Fibroblast of skin of left biceps (primary cell): ENCODE measurements at places on chromosomes 1 and 21.

DNA sequence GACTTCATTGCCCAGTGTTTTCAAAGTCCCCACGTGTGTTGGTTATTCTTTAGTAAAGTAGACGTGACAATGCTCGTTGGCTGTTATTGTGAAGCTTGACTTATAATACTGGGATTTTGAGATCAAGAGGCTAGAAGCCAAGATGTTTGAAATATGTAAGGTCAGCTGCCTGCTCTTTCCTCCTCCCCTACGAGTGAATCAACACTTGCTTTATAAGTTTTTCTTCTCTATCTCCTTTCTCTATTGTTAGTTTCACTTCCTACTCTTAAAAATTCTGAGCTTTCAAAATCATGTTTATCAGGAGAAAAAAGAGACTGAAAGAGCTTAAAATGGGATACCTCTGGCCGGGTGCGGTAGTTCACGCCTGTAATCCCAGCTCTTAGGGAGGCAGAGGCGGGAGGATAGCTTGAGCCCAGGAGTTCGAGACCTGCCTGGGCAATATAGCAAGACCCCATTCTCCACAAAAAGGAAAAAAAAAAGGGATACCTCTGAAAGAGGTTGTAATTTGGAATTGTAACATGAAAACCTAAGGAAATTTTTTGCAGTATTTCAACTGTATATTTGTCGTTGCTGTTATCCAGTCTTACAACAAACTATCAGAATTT is 72.0 kb downstream of the EPB41 start:
- DNase-seq: no peak

DNA sequence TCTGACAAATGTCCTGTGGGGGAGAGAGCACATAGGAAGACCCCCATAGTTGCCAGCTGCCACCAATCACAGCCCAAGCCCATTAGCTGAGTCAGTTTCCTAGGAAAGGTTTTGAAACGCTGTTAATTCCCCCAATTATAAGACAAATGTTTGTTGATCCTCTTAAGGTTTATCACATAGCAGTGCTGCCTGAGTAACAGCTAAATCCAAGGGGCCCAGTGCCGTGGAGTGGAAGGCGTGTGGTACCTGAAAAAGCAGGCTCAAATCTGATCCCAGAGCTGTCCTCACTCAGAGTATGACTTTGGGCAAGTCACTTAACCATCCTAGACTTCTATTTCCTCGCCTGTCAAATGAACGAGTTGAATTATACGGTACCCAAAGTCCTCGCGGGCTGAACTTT is 69.5 kb downstream of the GRIK3 start:
- no peak for DNase-seq

- DNase-seq: no peak
Measured at GRCh38 chr1:185636848-185637247, 97.3 kb upstream of the HMCN1 start.

DNA sequence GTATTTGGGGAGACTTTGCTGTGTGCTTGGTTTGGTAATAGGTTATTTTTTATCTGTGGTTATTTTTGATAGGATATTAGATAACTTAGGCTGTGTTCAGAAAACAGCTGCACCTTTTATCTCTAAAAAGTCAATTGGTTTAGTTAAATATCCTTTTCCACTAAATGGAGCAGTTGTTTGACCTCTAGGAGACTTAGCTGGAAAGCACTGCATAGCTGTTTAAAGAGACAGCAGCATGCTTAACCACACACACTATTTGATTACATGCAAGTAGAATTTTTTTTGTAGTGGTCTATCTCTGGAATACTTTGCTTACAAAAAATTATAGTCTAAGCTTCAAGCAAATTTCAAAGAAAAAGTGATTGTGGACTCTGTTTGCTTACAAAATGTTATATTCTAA is 6.5 kb upstream of the PALMD start:
- no peak for DNase-seq

DNA sequence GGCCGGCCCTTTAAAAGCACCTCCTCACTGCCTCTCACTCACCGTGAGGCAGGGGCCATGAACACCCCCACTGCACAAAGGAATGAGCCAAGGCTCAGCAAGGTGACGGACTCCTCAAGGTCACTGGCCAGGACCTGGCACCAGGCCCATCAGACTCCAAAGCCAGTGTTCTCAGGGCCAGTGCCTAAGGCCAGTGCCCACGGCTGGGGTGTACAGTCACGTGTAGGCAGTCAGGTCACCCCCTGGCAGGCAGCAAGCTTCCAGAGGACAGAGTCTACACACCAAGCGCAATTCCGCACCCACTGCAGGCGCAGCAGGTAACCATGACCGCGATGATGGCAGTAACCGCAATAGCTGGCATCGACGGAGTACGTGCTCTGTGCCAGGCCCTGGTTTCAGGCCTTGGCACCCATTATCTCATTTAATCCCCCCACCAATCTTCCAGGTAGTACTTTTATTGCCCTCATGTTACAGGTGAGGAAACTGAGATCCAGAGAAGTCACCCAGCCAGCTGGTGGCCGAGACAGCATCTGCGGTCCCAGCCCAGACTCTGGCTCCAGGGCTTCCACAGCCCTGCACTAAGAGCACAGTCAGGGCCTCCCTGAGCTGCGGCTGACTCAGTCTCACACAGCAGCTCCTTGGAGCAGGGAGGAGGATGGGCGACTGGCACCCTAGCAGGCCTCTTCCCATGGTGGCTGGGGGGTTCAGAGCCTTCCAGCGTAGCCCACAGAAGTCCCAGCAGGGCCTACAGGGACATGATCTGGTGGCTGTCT is 27.0 kb downstream of the RAP1GAP start:
- no peak for DNase-seq

GRCh38 chr1:66732407-66733166 is 19.7 kb upstream of the DYNLT5 start:
- DNase-seq: no peak

DNA sequence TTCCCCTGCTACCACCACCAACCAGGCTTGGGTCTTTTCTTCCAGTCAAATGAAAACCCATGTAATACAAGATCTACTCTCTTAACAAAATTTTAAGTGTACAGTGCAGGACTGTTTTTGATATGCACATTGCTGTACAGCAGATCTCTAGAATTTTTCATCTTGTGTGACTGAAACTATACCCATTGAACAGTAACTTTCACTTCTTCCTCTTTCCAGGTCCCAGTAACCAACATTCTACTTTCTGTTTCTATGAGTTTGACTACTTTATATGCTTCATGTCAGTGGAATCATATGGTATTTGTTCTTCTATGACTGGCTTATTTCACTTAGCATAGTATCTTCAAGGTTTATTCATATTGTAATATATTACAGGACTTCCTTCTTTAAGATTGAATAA is 45.3 kb upstream of the PLPPR4 start:
- no peak for DNase-seq

DNA sequence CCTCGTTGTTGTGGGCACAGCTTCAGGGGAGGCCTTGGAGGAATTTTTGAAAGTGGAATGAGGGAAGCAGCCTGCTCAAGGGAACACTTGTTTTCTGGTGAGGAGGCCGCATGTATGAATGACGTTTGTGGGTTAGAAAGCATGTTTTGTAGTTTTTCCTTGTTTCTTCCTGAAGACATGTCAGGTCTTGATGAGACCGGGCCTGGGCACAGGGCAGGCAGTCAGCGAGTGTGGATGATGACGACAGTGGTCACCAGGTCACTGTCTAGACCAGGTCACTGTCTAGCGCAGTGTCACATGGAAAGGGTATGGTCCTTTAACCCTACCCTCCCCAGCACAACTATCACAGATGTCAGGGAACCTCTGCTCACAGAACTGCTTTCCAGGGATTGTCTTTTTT is 7.3 kb downstream of the PSEN2 start:
- DNase-seq: no peak

DNA sequence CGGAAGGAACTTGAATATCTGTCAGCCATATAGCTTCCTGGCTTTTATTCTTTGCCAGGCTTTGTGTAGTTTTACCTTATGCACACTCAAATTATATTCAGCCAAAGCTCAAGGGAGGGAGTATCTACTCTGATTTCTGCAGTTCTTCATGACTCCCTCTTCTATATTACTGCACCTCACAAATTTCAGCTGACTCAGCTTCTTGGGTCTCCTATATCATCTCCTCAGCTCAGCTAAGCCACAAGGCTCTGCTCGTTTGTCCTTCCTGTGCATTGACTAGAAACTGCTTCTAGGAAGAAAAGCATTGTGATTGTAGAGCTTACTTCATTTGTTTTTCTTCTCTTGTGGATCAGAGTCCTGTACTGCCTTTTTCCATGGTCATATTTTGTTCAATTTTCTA is 37.4 kb downstream of the BTBD8 start:
- no peak for DNase-seq

GRCh38 chr1:67588178-67588855 is 96.7 kb upstream of the GADD45A start:
- DNase-seq: no peak

DNA sequence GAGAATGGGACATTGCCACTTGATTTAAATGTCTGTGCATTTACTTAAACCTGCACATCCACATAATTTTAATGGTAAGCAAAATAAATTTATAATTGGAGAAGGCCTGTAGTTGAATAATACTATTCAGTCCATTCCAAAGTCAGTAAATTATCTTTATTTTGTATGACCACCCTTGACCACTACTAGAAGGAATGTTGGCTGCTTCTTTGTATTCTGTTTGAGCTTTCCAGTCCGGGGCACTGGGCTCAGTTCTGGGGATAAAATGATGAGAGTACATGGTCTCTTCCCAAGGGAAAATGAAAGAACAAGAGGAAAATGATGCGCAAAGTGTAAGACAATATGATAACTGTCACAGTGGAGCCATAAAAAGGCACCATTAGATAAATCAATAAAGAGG is 98.9 kb downstream of the CRB1 start:
- DNase-seq: no peak

GRCh38 chr1:55484173-55484572 is 269.0 kb upstream of the USP24 start:
- no peak for DNase-seq

- no peak for DNase-seq
Measured at GRCh38 chr1:93690921-93691789, 9.5 kb upstream of the BCAR3 start.

DNA sequence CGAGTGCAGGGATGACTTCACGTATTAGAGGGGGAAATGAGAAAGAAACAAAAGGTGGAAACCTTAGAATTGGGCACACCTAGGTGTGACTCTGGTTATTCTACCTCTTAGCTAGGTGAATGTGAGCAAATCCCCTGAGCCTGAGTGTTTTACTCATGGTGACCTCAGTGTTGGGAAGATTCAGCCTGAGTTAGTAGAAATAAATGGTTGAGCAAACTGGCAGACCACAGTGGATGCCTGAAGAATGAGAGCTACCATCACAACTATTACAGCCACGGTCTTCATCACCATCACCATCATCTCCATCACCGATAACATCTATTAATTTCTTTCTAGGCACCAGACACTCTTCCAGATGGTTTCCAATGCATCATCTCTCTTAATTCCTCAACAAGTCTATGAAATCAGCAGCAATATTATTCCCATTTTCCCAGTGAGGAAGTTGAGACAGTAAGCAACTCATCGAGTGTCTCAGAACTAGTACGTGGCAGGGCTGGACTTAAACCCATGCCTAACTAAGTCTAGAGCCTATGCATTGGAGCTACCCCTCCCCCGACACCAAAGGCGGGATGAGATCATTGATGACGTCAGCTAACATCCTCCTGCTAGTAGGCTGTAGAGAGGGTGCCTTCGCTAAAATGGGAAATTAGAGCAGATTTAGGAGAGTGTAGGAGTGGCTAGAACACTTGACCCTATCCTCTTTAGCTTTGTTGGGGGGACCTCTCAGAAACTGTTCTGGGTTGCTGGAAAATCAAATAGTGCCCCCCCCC is 7.9 kb upstream of the KAZN start:
- no peak for DNase-seq

- DNase-seq: no peak
Measured at GRCh38 chr1:44700573-44700972, 26.1 kb downstream of the ARMH1 start.

DNA sequence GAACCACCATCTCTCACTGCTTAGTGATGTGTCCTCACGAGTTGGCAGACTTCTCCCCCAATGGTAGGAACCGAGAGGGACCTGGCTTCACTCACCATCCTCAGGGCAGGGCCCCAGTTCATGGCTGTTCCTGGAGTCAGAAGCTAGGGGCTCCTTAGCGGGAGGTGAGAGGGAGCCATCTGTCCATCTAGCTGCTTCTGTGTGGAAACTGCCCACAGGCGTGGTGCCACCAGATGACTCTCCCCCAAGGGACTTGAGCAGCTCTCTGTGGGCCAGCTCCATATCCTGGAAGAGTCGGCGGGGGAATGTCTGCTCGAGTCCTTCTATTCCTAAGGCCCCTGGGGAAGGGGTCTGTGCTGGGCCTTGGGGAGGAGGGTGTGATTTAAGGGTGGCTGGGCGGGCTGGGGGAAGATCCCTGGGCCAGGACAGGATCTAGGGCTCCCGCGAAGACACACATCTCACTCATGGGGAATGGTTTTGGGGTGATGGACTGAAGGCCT is 16.3 kb downstream of the LRRC71 start:
- DNase-seq: no peak

GRCh38 chr1:85894651-85895050 is 186.4 kb upstream of the ZNHIT6 start:
- no peak for DNase-seq

GRCh38 chr1:198936371-198937083 is 297.7 kb downstream of the PTPRC start:
- DNase-seq: no peak

DNA sequence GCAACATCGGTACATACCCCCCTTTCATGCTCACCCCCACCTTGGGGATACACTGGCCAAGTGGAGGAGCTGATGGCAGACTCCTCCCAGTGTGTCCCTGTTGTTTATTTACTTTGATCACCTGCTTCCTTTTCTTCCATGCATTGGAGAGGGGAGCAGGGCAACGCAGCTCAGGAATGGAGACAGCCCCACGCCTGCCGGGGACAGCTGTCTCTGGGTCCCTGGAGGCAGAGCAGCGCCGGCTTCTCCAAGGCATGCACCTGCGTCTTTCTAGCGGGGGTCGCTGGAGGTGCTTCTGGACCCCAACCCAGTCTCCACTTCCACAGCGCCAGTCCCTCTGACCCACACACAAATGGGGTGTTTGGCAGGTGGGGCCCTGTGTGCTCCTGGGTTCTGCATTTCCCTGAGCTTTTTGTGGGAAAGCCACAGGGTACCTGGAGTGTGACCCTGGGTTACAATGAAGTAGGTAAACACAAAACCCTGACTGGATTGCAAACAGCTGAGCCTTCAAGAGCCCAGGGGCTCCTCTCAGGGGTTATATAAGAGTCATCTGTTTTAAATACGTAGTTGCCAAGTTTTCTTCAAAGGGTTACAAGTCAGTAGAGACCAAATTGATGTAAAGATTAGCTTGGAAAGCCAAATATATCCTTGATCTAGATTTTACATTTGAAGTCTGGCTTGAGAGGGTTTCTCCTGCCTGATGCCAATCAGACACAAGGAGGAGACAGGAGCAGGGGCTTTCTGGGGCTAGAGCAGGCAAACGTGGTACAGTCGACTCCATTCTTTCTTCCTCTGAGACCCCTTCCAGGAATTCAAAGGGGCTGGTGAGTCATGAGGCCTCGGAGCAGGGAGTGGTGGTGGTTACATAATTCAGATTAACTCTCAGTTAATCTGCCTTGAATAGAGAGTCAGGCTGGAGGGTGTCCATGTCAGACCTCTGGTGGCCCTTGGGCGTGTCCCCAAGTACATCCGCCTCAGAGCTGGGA is 4.5 kb downstream of the AJAP1 start:
- DNase-seq: no peak
